ENCODE measurements at places on chromosomes 6 and 20.
A peak's percentile ranks its signal among the peaks of the same experiment; 100 is the strongest.

DNA sequence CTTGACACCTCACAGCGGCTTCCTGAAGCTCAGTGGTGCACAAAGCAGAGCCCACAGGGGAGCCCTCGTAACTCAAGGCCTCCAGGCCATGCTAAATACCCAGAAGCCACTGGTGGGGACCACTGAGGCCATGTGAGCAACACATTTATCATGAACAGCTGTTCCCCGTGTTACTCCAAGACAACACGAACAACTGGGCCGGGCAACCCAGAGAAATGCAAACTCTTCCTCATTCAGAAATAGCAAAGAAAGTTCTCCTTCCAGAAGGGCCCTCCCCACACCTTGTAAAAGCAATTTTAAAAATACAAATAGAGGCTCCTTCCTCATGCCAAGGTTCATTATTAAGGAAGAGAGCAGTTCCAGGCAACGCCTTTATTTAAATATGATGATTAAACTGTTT is 36.3 kb upstream of the SLCO4A1 start:
- no peak for DNase-seq

DNA sequence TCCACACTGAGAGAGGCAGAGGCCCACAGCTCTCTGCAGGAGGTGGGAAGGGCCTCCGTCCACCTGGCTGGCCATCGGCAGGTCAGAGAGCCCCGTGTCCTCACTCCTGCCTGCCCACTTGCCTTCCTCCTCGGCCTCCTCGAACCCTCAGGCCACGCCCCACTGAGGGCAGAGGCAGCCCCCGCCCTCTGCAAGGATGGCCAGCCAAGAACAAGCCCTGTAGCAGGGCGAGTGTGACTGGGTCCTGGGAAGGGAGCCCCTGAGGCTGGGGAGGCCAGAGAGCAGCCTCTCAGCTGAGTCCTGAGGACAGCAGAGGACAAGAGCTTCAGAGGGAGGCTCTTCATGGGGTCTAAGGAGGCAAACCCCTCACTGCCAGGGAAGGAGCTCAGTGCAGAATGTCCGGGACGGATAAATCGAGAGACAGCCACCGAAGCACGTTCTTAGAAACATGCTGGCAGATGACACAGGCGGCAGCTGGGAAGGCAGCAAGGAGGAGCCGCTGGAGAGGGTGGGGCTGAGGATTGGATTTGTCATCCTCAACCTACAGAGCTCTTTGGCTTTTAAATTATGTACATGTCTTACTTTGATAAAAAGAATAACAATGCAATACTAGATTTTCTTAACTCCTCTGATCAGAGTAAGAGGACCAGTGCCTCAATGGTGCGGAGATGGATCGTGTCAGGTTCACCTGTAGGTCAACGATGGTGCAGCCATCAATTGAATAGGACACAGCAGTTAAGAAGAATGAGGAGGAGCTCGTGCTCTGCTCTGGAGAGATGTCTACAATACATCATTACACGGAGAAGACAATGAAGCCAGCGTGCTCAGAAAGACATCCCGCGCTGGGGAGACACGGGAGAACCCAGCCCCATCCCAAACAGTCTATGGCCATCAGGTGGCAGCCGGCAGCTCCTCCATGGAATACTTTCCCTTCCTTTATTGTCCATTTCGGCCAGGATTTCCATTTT is 53.0 kb downstream of the GNAS-AS1 start:
- DNase-seq = no peak

GRCh38 chr20:53794529-53795115 is 201.0 kb upstream of the ZNF217 start:
- DNase-seq = no peak

DNA sequence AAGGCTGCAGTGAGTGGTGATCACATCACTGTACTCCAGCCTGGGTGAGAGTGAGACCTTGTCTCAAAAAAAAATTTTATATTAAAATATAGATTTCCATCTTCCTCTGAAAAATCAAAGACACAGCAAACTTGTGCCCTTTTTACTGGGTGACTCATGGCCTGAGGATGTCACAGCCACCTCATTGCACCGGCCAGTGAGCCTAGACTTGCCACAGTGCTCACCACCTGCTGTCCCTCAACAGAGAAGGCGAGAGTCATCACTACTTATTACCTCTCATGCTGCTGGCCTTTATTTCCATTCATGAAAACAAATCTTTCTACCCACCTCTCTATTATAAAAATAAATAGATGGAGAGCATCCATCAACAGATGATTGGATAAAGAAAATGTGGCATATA is 295.8 kb downstream of the PREX1 start:
- DNase-seq = no peak

DNA sequence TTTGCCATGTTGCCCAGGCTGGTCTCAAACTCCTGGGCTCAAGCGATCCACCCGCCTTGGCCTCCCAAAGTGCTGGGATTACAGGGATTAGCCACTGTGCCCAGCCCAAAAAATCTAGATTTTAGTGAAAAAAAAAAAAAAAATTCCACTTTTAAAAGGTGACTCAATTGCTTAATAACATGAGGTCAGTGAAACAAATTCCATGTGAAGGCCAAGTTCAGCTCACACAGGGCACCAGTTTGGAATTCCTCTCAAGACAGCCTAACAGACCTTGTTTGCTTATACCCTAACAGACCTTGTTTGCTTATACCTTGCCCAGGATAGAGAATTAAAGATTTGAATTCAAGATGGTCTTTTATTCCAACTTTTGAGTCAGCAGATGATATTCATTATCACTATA is 5.1 kb downstream of the RRBP1 start:
- no peak for DNase-seq

DNA sequence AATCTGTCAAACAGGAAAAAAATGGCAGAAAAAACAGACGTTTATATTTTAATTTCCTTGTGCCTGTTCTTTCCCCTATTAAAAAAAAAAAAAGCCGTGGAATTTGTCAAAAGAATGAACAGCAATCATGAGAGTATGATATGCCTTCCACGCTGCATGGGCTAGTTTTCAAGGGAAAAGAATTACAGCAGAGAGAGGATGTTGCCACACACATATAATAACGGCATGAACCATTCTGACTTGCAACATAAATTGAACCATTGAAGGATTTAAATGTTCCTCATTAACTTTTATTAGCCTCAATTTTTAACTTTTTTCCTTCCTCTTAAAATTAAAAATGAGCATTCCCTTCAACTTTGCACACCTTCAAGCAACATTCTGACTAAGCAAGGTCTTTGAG is 301.8 kb downstream of the FOXC1 start:
- DNase-seq = no peak

GRCh38 chr6:15264412-15264811 is 18.5 kb downstream of the JARID2 start:
- no peak for DNase-seq

DNA sequence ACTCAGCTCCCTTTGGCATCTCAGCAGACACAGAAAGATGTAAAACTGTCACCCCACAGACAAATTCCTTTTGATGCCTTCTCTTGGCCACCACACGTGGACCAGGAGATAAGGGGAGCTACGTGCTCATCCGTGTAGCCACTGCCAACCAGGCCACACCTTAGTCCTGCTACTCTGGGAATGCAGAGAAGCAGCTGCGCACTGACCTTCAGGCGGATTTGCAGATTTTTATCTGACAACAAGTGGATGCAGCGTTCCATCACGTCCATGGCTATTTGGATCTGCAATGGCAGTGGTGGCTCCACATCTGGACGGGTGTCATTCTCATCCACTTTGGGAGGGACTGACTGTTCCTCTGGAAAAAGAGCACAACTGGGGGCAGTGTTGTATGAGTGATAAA is 30.8 kb downstream of the TTI1 start:
- no peak for DNase-seq

GRCh38 chr20:21395666-21396598 is 1.4 kb downstream of the NKX2-4 start:
- DNase-seq = no peak

DNA sequence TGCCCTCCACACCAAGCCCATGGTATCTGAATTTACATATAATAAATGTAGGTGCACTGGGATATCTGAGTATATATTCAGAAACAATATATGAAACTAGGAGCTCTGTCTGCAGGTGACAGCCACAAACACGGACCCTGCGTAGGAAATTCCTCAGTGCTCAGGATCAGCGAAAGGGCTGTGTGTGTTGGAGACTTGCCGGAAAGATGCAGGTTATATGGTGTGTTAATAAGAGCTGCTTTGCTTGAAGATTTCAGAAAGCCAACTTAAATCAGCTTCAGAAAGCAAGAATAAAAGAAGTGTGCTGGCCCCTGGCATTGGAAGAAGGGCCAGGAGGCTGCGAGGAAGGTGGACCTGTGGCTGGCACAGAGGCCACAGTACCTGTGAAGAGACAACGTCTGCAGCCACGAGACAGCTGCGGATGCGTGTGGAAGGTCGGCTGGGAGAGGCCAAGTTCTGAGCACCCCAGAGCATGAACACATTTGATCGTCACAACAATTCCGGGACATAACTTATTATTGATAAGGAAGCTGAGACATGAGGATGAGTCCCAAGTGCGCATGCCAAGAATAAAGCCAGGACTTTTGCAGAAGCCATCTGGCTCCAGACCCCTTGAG is 183.2 kb downstream of the DLL1 start:
- no peak for DNase-seq

GRCh38 chr6:27753668-27754407 is 158.4 kb downstream of the OR2B2 start:
- DNase-seq = peak; percentile 42

GRCh38 chr20:54995553-54995952 is 520.2 kb downstream of the DOK5 start:
- DNase-seq = no peak

GRCh38 chr6:32815115-32815514 is 1.7 kb downstream of the HLA-DOB start:
- DNase-seq = no peak

GRCh38 chr6:143301188-143301587 is 149.3 kb downstream of the ADAT2 start:
- no peak for DNase-seq

DNA sequence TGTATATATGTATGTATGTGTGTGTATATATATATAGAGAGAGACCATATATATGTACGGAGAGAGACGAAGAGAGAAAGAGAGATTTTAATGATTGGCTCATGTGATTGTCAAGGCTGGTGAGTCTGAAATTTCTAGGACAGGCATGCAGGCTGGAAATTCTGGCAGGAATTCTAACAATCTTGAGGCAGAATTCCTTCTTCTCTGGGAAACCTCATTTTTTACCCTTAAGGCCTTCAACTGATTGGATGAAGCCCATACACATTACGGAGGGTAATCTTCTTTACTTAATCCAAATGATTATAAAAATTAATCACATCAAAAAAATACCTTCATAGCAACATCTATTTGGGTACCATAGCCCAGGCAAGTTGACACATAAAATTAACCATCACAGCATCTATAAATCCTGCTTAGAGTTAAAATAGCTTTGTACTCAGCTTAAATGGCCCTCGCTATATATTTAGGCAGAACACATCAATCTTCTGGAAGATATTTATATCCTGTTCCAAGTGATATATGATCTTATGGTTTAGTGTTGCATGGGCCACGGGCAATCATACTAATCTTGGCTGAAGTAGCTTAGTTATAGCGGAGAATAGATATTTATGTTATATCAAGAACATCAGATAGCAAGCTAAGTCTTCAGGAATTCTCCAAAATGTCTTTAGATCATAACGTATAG is 36.6 kb downstream of the ABRACL start:
- no peak for DNase-seq

DNA sequence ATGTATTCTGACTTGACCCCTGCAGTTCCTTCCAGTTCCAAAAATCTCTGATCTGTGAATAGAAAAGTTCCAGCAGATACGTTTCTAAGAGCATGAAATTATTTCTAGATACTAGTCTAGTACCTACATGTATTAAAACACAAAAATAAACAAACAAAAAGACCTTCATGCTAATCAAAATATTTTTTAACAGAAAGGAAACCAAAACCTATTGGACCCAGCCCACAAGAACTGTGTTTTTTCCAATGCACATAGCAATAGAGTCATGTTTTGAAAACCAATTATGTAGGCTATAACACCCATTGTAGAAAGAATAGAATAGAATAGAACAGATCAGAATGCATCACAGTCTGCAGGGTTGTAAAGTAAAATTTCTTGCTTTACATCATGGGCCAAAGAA is 158.6 kb upstream of the TNFAIP3 start:
- DNase-seq = no peak

DNA sequence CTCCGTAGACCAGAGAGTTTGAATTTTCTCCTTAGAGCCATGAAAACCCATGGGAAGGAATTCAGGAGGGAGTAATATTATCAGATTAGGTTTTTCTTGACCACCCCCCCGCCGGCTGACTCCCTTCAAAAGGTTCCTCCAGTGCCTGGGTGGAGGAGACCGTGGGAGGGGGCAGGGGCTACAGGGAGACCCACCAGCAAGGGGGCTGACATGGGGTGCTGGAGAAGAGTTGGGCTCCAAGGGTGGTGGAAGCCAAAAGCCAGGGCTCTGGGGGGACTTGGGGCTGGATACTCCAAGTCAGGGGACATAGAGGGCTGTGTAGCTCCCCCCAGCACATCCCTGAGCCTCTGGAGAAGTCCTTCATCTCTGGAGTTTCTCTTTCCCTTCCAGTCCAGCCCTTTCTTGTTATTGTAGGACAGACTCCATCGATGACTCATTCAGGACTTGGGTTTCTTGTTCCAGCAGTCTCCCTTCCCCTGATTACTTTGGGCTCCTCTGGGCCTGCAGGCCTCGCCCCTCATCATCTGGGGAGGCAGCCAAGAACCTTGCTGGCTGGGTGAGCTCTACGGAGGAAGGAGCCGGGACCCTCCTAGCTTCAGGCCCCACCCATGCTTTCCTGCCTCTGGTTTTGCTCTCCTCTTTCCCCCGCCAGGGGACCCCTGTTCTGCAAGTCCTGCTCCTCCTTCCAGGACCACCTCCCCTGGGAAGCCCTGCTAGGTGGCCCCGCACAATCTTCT is 10.5 kb upstream of the KIAA1755 start:
- DNase-seq = no peak

DNA sequence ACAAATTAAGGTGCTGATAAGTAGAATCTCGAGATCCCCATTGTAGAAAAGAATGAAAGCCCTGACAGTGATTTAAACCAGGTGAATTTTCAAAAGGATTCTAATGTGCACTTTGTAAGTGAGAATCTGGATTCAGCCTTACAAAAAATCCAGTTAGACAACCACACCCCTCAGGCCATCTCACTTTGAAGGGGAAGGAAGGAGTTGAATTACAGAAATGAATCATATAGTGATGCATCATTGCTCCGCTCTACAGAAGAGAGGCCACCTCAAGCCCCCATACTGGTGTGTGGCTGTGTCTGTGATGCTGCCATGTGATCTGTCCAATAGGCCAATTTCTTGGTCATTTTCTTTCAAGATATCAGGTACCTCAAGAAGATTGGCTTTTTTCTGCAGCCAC is 85.5 kb upstream of the NT5E start:
- DNase-seq = no peak

GRCh38 chr20:48959899-48960550 is 38.5 kb downstream of the ARFGEF2 start:
- no peak for DNase-seq
